Stimulated activated CD8-positive, alpha-beta memory T cell treated with anti-CD3 and anti-CD28 coated beads, Interleukin-15, amount 100 ng/mL, for 1 hour (primary cell): ENCODE measurements at places on chromosomes 3 and 15.

- DNase-seq, result no peak
Observed at GRCh38 chr3:191030491-191030890, 168.0 kb upstream of the GMNC start.

DNA sequence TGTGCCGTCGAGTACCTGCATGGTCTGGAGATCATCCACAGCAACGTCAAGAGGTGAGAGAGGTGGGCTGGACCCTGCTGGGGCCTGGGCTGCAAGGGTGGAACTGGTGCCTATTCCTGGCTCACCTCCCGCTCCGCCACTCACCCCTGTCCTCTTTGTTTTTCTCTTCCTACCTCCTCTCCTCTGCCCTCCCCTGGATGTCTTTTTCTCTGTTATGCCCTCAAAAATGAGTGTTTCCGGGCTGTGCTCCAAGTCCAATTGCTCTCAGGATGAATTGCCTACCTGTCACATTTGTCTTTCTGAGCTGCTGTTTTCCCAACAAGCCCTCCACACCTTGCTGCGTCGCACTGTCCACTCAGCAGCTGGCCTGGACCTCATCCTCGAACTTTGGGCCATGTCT is 28.5 kb upstream of the TATDN2 start:
- DNase-seq, result no peak

- no peak for DNase-seq
Observed at GRCh38 chr15:83998486-83998885, 237.1 kb upstream of the GOLGA6L4 start.

- no peak for DNase-seq
Observed at GRCh38 chr15:39266890-39267289, 314.0 kb upstream of the THBS1 start.

DNA sequence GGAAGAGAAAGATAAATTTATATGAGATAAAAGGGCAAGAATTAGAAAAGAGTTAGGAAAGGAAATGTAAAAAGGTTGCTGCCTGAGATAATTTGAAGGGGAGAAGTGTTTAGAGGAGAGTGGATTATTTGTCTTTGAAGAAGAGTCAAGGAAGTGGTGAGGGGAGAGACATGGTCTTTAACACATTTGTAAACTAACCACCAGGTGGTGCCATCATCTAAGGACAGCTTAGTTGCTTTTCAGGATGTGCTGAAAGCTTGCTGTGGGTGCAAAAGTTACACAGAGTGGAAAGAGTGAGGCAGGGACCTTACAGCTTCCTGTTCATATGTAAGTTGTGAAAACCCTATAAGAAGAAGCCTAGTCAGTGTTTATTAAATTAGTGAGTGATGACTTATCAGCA is 114.1 kb upstream of the DNAJC19 start:
- no peak for DNase-seq

- DNase-seq, result no peak
Observed at GRCh38 chr3:15743587-15744009, 54.2 kb downstream of the ANKRD28 start.

- DNase-seq, result no peak
Observed at GRCh38 chr15:77219841-77220240, 148.9 kb upstream of the TSPAN3 start.

DNA sequence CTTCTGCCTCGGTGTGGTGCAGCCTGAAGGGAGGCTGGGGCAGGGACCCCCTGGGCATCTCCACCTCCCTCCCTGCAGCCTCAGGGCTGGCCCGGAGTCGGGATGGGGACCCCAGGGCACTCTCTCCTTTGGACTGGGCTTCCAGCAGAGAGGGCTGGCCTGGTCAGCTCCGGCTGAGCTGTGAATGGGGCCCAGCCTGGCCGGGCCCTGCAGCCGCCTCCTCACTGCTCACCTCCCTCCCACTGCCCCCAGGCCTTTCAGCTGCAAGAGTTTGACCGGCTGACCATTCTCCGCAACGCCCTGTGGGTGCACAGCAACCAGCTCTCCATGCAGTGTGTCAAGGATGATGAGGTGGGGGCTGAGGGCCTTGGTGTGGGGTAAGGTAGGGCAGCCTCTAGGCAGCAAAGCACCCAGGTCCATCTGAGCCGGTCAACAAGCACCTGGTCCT is 36.0 kb downstream of the PSTPIP1 start:
- DNase-seq, result no peak

DNA sequence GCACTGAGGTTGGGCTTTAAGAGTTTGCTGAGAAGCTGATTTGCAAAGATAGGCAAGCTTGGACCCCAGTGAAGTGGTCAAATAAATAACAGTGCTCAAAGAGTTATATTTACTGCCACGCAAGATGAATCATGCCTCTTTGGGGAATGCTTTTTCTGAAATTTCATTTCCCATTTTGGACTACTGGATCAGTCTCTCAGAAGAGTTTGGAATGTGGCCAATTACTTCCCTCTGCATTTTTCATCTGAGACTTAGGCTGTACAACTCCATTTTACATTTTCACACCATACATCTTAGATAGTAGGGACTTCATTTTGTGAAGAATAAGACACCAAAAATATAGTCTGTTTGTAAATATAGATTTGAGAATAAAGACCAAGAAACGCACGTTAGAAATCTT is 419.7 kb downstream of the FGF12 start:
- no peak for DNase-seq

DNA sequence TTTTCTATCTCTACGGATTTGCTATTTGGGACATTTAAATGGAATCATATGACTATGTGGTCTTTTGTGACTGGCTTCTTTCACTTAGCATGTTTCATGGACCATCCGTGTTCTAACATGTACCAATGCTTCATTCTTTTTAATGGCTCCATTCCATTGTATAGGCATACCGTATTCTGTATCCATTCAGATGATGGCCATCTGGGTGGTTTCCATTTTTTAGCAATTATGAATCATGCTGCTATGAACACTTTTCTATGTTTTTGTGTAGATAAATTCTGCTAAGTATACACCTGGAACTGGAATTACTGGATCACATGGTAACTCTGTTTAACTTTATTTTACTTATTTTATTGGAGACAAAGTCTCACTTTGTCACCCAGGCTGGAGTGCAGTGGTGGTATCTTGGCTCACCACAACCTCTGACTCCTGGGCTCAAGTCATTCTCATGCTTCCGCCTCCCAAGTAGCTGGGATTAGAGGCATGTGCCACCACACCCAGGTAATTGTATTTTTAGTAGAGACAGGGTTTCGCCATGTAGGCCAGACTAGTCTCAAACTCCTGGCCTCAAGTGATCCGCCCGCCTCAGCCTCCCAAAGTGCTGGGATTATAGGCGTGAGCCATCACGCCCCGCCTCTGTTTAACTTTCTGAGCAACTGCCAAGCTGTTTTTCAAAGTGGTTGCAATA is 13.4 kb downstream of the UBP1 start:
- DNase-seq, result no peak

GRCh38 chr15:38424101-38424552 is 29.8 kb upstream of the FAM98B start:
- no peak for DNase-seq

DNA sequence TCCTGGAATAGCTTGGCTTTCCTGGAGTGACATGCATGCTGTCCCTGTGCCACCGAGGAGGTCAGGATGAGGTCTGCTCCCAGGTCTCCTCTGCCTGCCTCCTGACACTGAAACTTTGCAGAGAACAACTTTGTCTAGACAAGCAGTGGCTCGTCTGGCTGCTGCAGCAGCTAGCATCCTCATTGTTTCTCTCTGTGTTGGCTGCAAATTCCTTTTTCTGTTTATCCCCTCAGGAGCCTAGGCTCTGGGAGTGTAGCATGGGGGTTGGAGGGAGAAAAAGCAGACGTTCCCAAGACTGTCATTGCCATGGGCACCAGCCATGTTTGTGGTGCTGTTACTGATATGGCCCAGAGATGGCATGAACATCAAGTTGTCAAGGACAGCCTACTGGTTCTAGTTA is 208.7 kb upstream of the LRIG1 start:
- no peak for DNase-seq

DNA sequence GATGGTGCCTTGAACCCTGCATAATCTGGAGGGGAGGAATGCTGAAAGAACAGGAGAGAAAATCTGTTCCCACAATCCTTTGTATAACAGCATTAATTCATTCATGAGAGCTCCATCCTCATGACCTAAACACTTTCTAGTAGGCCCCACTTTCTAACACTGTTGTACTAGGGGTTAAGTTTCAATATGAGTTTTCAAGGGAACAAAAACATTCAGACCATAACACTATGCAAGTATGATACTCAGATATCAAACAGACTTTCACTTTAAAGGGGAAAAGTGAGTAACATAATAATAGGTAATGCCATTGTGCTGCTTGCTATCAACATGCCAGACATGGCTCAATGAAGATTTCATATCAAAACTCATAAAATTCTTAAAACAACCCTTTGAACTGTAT is 32.4 kb upstream of the PLSCR2 start:
- DNase-seq, result no peak

- no peak for DNase-seq
Observed at GRCh38 chr15:36230776-36231175, 348.6 kb upstream of the CDIN1 start.

DNA sequence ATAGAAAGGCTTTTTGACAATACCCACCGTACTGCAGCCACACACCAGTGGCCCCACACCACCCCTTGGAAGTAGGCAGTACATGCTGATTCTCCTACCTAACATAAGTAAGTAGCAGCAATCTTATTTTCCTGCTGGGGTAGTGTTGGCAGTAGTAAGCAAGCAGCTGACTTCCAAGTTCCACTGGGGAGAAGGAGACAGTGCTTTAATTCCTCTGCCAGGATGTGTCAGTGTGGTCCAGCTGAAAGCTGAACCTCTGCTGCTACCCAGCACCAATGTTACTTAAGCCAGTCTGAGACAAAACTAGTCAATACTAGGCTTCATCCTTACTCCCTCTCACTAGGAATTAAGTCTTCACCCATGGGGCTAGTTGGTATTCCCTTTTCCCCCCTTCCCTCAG is 74.7 kb downstream of the DZIP3 start:
- DNase-seq, result no peak

- no peak for DNase-seq
Observed at GRCh38 chr15:34594361-34594760, 10.9 kb upstream of the GOLGA8B start.

- DNase-seq, result no peak
Observed at GRCh38 chr3:189698811-189699210, 67.6 kb downstream of the TP63 start.

- no peak for DNase-seq
Observed at GRCh38 chr3:115139072-115139471, 8.0 kb downstream of the ZBTB20 start.

DNA sequence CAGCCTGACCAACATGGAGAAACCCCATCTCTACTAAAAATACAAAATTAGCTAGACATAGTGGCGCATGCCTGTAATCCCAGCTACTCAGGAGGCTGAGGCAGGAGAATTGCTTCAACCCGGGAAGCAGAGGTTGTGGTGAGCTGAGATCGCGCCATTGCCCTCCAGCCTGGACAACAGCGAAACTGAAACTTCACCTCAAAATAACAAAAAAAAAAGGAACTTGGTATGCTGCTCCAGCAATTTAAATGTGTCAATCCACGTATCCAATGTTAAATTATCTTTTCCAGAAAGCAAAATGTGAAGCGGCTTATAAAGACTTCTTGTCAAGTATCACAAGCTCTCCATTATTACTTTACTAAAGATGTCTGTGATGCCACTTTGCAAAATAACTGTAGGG is 9.9 kb upstream of the ARIH1 start:
- no peak for DNase-seq

GRCh38 chr3:138974462-138974861 is 27.4 kb downstream of the FOXL2NB start:
- DNase-seq, result no peak

GRCh38 chr15:56587686-56588085 is 122.7 kb upstream of the MNS1 start:
- no peak for DNase-seq

- DNase-seq, result no peak
Observed at GRCh38 chr15:97849183-97849582, 111.3 kb upstream of the ARRDC4 start.

DNA sequence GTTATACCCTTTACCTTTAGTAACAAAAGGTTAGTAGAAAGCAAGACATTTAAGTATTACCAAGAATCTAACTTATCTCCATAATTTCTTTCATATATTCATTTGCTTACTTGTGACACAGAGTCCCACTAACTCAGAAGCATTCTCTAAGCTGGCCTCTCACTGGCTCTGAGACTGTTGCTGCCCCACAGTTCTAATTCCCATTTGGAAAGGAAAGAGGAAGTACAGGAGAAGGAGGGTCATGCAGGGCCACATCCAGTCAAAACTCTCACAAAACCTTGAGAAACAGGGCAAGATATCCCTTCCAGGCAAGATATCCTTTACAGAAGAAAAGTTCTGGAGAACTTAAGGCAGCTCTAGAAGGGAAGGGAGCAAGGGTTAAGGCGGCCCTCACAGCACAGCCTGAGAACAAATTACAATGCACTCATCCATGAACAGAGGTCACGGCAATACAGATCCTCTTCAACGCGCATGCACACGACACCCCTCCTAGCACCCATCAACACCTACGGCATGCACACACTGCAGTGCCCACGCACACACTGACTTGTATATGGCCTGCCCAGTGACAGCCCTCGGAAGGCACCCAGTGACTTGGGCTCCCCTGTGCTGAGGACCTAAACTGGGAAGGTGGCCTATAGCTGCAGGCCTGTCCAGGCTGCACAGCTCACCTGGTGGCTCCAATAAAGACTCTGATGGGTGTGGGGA is 13.0 kb upstream of the MYO5C start:
- DNase-seq, result no peak

DNA sequence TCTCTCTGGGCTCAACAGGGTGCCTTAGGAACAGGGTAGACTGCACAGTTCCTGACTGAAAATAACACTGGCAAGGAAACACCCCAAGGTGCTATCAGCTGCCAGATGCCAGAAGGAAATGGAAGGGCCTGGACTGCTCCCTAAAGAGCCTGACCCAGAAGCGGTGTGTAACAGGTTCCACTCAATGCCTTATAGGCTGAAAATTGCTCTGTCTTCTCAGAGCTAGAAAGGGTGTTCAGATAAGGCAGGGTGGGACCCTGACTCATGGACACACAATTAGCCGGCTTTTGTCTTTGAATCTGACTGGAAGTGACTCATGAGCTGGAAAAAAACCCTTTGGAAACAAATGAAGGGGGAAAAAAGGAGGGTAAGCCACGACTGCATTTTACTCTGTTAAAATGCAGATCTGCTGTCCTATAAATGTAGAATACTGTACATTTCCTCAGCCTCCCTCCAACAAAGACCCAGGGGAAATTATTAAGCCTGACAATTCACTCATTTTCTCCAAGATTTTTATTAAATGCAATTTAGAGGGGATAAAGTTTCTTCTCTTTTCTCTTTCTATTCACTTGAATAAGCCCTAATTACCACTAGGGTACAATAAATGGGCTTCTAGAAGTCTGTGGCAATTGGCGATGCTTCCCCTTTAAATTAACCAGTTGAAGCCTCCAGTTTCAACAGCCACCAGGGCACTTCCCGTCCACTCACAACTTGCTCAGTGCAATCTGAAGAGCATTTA is 160.2 kb upstream of the TBL1XR1 start:
- no peak for DNase-seq

DNA sequence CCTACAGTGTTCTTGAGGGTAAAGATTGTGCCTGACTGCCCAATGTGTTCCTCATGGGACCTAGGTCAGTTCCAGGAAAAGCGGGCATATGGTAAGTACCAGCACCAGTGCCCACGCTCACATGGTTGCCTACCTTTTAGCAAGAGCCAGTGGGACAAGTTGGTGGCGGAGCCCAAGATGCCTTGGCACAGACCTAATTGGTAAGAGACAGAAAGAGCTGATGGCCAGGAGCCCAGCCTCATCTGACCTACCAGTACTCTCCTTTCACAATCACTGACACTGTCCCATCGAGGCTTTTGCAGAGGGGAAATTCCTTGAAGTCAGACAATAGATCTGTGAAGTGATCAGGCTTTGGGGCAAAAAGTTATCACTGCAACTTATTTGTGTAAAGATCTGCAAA is 98.4 kb upstream of the BCL6 start:
- DNase-seq, result no peak

- DNase-seq, result no peak
Observed at GRCh38 chr3:143565951-143566350, 282.3 kb downstream of the SLC9A9 start.
